Stimulated activated effector memory CD8-positive, alpha-beta T cell treated with anti-CD3 and anti-CD28 coated beads, Interleukin-12 subunit alpha, Interleukin-12 subunit beta, amount 100 ng/mL, for 72 hours (primary cell): ENCODE measurements at places on chromosomes 7 and 10.

DNA sequence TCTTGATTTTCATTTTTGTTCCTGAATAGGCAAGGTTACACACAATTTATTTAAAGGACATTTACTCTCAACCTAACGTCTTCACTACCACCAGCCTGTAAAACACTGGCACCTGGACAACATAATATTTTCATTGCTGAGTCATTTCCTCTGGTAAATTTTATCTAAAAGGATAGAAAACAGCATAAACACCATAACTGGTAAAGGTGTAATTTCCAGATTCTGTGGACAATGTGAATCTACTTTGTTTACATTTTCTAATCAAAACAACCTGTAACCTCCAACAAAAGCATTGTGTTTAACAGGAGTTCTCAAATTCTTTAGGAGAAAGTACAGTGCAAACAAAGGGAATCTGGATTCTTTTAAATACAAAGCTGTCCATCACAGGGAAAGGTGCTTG, 472.0 kb upstream of the AKR1E2 start:
- no peak for DNase-seq

GRCh38 chr10:22824520-22824919, 103.3 kb upstream of the ARMC3 start:
- no peak for DNase-seq

DNA sequence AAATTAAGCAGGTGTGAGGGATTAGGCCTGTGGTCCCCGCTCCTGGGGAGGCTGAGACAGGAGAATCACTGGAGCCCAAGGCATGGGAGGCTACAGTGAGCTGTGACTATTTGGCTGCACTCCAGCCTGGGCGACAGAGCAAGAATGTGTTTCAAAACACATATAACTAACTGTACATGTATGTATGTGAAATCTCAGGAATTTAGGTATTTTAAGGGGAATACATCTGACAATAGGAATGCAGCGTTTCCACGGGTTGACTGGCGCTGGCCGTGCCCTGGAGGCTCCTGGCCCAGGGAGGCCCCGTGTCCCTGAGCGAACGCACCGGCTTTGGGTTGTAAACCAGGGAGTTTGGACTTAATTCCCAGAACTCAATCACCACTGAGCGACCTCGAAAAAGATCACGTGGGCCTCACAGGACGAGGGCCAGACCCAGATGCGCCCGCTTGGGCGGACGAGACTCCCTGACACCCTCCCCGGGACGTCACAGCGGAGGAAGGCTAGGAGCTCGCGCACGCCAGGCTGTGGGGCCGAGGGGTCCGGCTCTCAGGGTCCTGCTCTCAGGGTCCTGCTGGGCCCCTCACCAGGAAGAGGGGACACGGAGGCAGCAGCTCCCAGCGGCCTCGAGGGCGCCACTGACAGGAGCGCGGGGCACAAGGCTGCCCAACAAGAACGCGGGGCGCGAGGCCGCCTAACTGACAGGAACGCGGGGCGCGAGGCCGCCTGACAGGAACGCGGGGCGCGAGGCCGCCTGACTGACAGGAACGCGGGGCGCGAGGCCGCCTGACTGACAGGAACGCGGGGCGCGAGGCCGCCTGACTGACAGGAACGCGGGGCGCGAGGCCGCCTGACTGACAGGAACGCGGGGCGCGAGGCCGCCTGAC, 18.4 kb downstream of the PTPRN2 start:
- no peak for DNase-seq

DNA sequence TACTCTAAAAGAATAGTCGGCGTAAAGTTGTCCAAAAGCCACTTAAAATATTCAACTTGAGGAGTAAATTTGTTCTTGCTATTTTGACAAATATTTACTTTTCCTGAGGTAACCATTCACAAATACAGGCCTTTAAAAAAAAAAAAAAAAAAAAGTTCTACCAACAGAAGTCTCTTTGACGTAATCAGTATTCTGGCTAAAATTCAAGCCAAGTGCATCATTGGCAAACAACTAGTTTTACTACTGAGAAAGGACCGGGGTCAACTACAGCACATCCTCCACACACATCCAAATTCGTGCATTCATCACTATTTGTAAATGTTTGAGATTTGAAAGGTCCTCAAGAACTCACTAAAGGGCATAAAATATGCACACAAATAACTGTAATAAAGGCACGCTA, 2.0 kb downstream of the OAT start:
- DNase-seq: no peak

DNA sequence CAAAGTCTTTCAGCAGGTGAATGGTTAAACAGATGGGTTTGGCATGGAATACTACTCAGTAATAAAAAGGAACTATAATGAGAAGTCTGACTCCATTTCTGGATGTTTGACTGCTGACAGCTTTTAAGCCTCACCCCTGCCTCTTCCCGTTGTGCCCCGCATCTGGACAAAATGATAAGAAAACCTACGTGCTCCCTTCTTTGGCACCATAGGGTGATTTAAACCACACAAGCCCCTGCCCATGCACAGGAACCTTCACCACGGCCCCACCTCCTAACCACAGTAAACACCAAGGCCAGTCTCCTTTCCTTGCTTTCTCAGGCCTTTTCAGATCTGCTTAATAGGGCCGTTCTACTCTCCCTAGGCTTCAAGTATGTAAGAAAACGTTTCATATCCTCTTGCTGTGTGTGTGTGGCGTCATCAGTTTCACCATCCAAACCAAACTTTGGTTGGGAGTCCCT, 47.1 kb upstream of the UBN2 start:
- DNase-seq: no peak

DNA sequence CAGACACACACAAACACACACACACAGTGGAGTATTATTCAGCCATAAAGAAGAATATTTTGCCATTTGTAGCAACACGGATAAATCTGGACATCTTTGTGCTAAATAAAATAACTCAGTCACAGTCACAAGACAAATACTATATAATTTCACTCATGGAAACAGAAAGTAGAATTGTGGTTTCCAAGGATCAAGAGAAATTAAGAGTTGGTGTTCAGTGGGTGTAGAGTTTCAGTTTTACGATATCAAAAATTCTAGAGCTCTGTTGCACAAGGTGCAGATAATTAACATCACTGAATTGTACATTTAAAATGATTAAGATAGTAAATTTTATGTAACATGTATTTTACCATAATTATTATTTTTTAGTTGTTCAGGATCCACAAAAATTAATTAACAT, 1235.0 kb downstream of the XPNPEP1 start:
- no peak for DNase-seq

DNA sequence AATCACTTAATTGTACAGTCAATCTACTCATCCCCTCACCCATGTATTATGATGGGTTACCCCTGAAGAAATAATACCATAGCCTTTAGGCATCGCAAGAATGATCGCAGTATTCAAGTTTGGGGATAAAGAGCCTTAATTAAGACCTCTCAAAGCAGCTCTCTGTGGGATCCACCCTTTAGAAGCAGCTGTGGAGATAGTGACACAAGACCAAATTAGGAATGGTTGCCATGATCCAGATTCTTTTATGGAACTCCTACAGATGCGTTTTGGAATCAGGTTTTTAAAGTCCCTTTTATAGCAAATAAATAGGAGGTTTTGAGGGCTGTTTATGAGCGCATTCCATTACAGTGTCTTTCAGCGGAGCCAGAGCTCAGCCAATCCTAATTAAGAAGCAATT, 12.2 kb downstream of the TES start:
- DNase-seq: no peak

DNA sequence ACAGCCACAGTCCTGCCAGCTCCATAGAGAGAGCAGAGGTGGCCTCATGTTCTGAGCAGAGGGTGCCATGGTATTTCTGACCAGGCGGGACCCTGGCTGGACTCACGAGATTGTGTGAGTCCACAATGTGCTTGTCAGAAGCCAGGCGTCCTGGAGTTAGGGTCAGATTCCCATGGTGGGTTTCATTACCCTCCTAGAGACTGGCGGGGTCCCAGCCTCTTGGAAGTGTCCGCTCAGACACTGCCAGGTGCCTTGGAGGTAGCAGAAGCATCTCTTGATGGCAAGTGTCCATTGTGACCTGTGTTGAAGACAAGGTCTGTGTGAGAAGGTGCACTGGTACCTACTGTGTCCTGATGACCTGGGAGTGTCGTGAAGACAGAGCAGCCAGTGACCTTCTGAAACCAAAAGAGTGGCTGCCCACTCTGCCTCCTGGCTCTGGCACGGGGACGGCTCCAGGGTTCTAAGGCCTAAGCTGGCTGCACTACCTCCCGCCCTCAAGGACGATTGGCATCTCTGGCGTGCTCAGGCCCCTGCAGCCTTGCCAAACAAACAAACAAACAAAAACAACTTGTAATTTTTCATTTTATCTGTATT, 56.8 kb downstream of the MGMT start:
- DNase-seq: no peak

DNA sequence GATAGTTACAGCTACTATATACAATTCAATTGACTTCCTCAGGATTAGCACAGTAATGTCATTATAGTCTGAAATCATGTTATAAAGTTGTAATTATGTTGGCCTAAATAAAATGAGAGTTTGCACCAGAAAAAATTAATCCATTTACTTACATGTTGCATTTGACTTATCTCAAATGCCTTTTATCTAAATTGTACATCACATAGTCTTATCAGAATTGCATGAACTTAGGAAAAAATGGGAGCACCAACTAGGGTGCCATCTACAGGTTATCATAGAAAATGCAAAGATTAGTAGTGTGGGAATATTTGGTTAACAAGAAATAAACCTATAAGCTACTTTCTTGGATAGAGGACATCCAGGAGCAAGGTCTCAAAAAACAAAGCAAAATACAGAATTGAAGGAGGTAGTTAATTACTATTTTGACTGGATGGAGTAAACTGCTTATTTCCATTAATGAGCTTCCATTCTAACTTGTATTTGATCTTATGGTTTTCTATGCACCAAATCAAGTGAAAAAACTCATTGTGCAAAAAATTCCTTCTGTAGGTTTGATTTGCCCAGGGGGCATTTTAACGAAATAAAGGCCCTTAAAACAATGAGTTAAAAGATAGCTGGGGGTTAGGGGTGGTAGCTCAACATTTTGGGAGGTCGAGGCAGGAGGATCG, 60.0 kb upstream of the ORC5 start:
- no peak for DNase-seq

DNA sequence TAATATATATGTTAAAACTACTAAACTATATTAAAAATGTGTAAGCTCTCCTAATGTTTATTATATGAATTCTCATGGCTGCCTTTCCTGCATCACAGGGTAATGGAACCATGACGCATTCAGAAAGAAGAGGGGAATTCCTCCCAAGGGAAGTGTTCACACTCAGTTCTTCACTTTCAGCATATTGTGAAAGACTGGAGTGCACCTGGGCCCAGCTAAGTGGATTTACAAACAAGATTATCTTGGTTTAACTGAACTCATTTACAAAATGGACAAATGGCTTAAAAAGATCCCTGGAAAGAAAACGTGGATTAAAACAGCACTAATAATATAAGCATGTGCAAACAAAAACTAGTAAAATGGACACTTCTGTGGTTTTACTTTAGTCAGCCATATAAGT, 149.8 kb downstream of the DOCK4 start:
- DNase-seq: no peak
